CD4-positive, alpha-beta T cell treated with Interleukin-12 subunit alpha and Interleukin-12 subunit beta, for 1 hour (primary cell): ENCODE measurements at places on chromosomes 7 and 10.

DNA sequence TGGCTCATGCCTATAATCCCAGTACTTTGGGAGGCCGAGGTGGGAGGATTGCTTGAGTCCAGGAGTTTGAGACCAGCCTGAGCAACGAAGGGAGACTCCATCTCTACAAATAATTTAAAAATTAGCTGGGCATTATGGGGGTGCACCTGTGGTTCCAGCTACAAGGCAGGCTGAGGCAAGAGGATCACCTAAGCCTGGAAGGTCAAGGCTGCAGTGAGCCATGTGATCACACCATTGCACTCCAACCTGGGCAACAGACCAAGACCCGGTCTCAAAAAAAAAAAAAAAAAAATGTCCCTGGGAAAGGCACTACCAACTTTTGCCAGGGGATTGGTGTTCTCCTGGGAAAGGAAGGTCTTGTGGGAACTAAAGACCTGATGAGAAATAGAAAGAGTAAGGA lies 134.2 kb upstream of the AUTS2 start:
- DNase-seq, result no peak

DNA sequence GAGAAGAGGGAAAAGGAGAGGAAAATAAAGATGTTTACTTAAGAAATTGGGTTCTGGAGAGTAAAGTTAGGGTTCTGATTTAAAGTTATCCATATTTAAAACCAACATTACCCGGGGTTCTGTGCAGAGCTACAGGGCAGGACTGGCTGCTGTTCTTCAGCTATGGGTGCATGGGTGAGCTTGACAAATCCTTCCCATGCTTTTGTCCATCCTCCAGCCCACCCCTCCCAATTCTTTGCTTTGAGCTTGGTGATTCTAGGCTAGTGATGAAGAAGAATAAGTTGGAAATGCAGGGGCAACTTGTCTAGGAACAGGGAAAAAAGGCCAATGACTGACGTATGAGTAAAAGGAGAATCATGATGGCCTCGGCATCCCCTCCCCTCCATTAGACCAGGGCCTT lies 636.0 kb downstream of the LRMDA start:
- DNase-seq, result no peak

- no peak for DNase-seq
Measured at GRCh38 chr7:33448035-33448434, 318.7 kb downstream of the BBS9 start.

DNA sequence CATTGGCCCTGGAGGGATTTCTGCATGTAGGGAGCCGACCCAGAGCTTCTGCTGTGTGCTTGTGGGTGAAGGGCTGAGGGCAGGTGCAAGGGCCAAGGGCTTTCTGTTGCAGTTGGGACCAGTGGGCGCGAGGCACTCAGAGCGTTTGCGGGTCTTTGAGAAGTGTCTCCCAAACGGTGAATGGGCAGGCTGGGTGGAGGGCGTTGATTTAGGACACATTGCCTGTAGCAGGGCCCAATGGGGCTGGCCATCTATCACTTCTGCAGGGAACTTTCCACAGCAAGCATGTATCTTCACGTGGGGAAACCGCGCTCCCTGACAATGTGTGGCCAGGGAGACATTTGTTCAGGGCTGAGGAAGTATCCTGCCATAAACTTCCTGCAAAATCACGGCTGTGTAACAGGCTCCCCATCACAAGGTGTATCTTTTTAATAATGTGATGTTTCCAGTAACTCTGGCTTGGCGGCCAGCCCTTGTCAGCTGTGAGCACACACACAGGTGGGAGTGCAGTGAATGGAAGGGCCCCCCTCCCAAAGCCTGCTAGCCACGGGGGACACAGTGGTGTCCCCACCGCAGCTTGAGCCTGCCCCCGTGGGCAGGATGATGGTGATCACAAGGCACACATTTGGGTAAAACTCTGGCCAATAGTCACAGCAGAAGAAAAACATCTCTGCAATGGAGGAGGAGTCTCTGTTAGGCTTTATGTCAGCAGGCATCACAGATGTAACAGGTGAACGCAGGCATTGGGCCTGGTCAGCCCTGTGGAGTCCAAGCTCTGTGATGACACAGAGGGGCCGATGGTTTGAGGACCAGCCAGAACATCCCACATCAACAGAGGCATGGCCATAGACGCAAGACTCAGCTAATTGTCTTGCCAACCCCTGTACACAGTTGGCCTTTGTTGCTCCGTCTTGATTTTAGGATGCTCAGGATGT lies 84.3 kb downstream of the GLRX3 start:
- DNase-seq, result no peak

DNA sequence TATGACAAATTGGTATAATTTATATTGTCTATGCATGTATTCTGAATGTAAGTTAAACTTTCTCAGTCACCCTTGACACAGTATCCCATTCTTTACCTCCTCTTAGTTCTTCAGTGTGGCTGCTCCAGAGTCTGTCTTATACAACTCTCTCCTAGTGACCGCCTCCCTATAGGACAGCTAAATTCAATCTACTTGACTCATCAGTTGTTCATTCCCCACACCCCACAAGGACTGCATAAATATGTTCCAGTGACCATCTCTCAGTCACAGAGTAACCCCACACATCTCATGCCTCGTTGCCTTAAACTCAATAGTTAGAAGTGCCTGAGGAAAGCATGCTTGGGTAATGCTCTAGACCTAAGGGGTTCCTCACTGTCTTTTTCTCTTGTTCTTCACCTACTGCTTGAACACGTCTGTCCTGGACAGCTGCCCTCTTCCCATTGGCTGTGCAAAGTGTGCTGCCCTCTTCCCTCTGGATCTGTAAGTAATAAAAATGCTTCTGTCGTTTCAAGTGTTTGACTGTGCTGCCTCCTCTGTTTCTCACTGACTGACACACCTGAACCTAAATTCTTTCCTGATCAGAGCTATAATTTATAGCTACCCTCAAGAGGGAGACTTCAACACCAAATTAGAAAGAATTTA lies 494.6 kb upstream of the GRM3 start:
- DNase-seq, result no peak

DNA sequence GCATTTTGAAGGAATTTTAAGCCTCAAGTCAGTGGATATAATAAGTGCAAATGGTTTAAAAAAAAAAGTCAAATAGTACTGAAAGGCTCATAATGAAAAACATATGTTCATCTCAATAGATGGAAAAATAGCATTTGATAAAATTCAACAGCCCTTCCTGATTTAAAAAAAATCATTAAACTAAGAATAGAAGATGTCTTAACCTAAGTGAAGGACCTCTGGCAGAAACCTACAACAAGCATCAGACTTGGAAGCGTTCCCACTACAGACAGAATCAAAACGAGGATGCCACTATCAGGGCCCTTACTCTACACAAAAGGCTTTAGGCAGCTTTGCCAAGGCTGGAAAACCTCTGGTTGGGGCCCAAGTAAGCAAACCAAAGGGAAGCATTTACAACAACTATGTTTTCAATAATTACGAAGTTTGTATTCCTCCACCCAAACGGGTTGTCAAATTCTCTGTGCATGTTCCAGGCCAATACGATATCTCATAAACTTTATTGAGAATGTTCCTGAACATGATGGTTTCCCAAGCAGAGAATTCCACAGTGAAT lies 45.1 kb downstream of the CYTH3 start:
- DNase-seq, result no peak

DNA sequence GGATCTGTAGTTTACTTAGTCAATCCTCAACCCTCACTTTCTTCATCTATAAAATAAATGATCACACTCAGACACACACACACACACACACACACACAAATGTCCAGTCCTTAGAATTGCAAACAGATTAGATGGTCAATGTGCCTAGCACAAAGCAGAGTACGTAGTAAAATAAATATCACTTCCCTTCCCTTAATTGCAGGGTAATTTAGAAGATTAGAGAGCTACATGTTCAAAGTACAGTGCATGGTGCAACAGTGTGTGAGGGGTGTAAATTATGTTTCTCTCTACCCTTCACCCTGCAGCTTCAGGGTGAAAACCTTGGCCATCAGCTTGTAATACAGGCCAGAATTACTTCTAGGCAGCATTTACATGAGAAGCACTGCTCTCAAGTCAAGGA lies 187.0 kb upstream of the GHITM start:
- DNase-seq, result no peak

GRCh38 chr10:91672021-91672608 lies 39.2 kb upstream of the PPP1R3C start:
- DNase-seq, result no peak

DNA sequence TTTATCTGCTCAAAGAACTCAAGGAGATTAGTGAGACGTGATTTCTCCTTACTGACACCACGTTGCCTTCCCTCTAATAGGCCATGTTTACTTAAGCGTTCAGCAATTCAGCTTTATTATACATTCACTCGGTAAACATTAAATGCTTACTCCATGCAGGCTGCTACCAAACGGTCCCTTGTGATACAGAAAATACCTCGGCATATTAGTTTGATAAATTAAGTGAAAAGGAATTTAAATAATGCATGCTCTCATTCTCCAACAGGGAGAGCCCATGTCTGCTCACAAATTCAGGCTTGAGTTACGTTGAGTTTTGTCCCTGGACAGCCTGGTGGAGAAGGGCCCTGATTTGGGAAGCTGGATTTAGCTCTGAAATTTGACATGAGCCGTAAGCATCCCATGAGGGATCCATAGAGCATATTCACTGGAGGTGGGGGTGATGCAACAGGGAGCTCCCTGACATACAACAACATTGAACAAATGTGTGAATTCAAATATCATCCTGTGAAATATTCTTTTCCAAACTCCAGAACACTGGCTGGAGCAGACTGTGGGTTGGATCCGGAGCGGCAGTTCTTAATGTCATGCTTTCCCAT lies 86.3 kb downstream of the TBXAS1 start:
- DNase-seq, result no peak

DNA sequence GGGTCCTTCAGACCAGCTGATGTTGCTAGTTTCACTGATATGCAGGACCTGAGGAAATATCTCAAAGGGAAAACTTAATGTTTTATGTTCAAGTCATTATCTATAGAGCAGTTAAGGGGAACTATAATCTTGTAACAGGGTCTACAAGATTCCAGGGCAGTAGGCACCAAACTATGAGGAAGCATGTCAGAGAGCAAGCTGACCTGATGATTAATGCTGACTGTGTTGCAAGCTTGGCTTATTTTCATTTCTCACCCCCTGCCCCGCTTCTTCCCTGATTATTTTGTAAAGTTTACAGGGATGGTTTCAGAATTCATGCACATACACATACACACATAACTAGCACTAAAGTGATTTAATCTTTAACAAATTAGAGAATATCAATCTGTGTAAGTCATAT lies 84.3 kb upstream of the CACNA2D1 start:
- DNase-seq, result no peak

DNA sequence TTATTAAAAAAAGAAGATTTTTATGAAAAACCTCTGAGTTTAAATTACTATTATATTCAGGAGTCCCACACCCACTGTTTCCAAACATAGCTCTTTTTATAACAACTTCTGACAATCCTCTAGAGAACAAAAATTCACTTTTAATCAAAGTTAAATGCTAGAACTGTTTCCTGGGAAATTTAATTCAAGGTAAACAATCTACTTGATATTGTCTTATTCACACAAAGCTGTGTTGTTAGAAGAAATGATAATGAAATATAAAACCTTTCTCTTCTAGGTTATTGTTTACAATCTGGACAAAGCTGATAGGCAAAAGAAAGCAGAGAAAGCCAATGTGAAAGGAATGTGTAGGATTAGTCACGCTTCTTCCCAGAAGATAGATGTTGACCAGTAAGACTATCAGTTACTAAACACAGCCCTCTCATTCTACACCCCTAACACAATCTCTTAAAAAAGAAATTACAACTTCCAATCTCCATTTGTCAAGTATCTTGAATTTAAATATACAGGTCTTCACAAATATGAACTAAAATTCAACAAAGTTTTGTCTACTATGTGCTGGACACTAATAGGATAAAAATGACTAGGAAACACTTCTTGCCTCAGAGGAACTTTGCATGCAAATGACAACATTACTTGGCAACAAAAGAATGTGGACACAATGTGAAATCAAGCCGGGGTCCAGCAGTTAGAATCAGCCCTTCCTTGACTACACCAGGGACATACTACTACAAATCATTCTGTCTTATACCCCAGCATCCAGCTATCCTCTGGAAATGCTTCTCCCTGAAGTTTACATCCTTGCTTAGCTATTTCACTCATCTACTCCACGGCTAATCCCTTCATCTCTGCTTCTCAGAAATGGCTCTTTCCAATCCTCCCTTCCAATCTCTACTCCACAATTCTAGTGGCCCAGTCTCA lies 123.7 kb downstream of the IMMP2L start:
- no peak for DNase-seq

GRCh38 chr10:119775529-119775928 lies 49.7 kb downstream of the INPP5F start:
- DNase-seq, result no peak

DNA sequence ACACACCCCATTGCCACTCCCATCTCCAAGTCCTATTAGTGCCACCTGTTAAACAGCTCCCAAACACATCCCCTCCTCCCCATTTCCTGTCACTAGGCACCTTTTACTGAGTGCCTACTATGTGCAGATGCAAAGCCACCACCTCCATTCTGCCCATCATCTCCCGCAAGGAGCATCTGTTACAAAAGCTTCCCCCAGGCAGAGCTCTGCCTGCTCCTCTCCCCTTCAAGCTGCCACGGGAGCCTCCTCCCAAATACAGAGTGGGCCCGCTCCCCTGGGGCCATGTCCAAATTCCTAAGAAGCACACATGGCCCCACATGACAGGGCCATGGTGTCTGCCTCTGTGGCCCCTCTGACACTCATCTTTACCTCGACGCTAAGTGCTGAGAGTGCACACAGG lies 149.7 kb downstream of the OAT start:
- DNase-seq, result no peak

- DNase-seq, result no peak
Measured at GRCh38 chr10:35493196-35494118, 111.7 kb upstream of the GJD4 start.

GRCh38 chr10:114732931-114733330 lies 74.9 kb upstream of the ABLIM1 start:
- no peak for DNase-seq

- DNase-seq, result no peak
Measured at GRCh38 chr10:112793202-112793921, 156.7 kb upstream of the TCF7L2 start.

DNA sequence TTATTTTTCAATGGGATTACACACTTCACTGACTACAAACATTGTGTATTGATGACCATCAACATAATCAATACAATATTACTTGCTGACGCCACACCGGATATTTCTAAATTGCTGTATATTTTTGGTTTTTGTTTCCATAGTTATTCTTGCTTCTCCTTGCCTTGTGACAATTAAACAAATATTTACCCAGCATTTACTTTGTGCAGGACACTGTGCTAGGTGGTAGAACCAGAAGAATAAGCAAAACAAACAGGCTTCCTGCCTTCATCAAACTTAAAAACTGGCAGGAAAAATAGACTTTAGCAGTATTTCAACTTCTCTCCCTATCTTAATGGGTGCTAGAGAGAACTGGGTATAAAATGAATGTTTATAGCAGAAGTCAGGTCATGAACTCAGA lies 50.6 kb downstream of the ZNF277 start:
- no peak for DNase-seq

GRCh38 chr7:159033956-159034355 lies 110.7 kb downstream of the VIPR2 start:
- no peak for DNase-seq

- no peak for DNase-seq
Measured at GRCh38 chr10:79299397-79300241, 47.6 kb upstream of the PPIF start.
